Activated T-helper 2 cell treated with anti-CD3 and anti-CD28 coated beads, Interferon-gamma antibody, Interleukin-2, Interleukin-4, amounts not matched to agents 10 μg/mL and 5 μg/mL and 100 μg/mL, durations not matched to agents 14 hours and 24 hours and 36 hours (primary cell): ENCODE measurements at places on chromosomes 12 and 14. TPM values are rescaled to one million over a fixed set of nuclear protein-coding genes. Genes with fewer than 3 reads are reported as not detected.

GRCh38 chr12:1805441-1806081 is 14.8 kb upstream of the LRTM2 start:
- no peak for DNase-seq

GRCh38 chr14:104805326-104805678 is 4.4 kb downstream of the ZBTB42 start:
- DNase-seq = no peak

GRCh38 chr12:12705838-12706520 is 10.0 kb upstream of the GPR19 start:
- no peak for DNase-seq

The SLC5A8 gene
- total RNA-seq = not detected in 2 replicates

The LALBA gene
- total RNA-seq = not detected in 2 replicates

GRCh38 chr14:95759941-95760340 is 46.0 kb upstream of the TCL1A start:
- DNase-seq = no peak

GRCh38 chr14:78399316-78399889 is 229.2 kb downstream of the NRXN3 start:
- DNase-seq = no peak

The EGLN3 gene
- total RNA-seq = 16.0 and 17.0 TPM in 2 replicates

The RHEBL1 gene
- total RNA-seq = 14.2 and 16.0 TPM in 2 replicates

- DNase-seq = no peak
These were observed 1224.9 kb upstream of the TMEM132C start for GRCh38 chr12:127041985-127042625.

DNA sequence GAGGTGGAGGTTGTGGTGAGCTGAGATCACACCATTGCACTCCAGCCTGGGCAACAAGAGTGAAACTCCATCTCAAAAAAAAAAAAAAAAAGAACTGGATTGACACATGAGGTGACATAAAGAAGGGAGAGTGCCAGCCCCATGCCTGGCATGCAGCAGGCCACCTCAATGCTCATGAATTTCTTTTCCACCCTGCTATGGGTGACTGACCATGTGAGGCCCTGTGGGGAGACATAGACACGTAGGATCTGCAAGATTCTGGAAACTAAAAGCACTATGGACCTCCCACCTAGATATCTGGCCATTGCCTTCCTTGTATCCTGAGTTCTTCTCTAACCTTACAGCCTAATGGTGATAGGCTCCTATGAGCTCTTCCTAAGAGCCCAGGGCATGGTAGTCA is 5.6 kb upstream of the ACTN1 start:
- DNase-seq = no peak

The GPR132 gene
- 27.1 and 29.8 TPM in 2 replicates for total RNA-seq

- no peak for DNase-seq
These were observed 9.4 kb upstream of the OASL start for GRCh38 chr12:121048442-121048841.

DNA sequence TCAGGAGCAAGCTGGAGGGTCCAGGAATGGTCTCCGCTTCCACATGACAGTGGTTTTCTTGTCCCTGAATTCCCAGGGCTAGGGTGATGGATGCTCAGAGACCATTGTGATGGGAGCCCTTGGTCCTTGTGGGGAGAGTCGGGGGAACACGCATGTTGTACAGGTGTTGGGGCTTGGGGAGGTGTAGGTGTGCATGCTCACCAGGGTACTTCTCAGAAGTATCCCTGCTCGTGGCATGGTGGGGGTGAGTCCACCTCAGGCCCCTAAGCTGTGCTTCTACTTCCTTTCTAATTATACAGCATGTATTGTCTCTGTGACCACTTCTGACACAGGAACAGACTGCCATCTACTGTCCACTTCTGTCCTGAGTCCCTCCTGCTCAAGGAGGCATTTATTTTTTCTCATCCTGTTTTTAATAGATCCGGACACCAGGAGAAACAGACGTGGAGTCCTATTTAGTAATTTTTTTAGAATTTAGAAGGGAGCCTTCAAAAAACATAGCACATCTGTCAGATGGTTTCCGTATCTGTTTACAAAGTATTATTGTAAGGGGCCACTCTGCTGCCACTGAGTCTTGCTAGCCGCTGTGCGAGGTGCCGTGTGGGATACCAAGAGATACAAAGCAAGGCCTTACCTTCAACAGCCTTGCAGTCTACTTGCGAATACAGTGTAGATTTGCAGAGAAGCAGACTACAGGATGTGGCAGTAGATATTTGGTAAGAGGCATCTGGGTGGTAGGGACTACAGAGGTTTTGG is 10.5 kb downstream of the NTF3 start:
- no peak for DNase-seq

GRCh38 chr12:93750056-93750455 is 72.9 kb downstream of the CRADD start:
- no peak for DNase-seq

The CEBPE gene
- not detected in 2 replicates for total RNA-seq

DNA sequence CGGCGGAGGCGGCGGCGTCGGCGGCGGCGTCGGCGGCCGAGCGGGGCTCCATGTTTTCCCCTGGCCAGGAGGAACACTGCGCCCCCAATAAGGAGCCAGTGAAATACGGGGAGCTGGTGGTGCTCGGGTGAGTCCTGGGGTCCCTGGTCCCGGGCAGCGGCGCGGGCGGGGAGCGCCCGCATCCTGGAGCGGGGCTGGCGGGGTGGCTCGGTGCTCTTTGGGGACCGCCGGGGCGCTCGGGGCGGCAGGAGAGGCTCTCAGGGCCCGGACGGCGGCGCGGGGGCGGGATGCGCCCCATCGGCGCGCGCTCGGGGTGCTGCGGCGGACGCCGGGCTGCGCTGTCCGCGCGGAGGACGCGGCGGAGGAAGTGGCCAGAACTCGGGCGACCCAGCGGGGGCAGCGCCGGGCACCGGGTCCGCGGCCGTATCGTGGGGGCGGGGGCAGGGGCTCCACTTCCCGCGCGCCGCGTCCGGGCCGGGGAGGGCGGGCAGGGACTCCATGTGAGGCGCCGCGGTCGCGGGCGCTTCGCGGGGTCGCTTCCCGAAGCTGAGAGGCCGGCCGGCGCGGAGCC is 485 bp downstream of the PELI2 start:
- DNase-seq = peak; percentile 14

DNA sequence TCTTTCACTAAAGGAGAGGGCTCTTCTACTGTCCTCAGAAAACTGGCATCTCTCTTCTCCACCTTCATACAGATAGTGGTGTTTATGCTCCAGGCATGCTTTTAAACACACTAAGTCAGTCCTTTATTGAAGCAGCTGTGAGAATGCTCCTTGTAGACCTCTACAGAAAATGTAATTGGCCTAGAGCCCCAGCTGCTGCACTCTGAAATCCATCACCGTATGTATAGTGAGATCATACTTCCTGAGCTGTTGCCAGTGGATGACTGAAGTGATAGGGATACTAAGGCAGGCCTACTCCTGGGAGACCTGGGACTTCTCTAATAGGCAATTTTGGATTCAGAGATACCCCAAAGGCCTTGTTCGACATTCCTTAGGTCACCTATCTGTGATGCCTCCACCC is 535.4 kb downstream of the RPS29 start:
- no peak for DNase-seq

DNA sequence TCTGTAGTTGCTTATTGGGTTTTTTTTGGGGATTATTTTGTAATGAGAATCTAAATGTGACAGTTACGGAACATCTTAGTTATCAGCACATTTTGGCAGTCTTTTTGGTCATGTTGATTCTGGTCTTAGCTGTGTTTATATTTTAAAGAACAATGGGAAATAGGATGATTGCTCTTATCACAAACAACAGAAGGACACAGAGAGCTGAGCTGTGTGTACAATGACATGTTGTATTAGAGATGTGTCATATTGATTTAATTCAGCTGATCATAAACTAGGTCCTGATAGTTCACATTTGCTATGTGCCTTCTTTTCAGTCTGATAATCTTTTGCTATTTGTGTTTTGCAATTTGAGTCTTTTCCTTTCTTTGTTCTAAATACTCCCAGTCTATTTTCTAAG is 781.7 kb downstream of the TRHDE start:
- DNase-seq = no peak

GRCh38 chr12:5176036-5176435 is 132.4 kb downstream of the KCNA5 start:
- no peak for DNase-seq

GRCh38 chr12:5650829-5651461 is 219.0 kb downstream of the NTF3 start:
- no peak for DNase-seq

The ISM2 gene
- total RNA-seq = 0.11 TPM in 1 of 2 replicates, not detected in the other

GRCh38 chr14:50069325-50069724 is 47.0 kb downstream of the VCPKMT start:
- no peak for DNase-seq

DNA sequence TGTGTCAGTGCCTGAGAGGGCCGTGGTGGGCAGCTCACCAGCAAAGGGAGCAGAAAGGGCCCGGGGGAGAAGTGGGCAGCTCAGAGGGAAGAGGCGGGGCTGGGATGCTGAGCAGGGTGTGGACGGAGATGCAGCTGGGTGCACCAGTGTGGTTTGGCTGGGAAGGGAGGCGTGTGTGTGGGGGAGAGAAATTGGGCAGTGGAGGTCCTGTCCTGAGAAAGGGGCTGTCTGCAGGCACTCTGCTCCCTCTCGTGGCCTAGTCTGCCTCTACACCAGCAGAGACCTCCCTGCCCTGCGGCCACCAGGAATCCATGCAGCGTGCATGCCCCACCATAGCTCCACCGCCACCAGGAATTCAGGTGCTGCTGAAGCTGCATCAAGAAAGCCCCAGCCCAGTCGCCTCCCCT is 6.4 kb downstream of the TMEM121 start:
- DNase-seq = no peak

The HOXC6 gene
- not detected in 2 replicates for total RNA-seq

DNA sequence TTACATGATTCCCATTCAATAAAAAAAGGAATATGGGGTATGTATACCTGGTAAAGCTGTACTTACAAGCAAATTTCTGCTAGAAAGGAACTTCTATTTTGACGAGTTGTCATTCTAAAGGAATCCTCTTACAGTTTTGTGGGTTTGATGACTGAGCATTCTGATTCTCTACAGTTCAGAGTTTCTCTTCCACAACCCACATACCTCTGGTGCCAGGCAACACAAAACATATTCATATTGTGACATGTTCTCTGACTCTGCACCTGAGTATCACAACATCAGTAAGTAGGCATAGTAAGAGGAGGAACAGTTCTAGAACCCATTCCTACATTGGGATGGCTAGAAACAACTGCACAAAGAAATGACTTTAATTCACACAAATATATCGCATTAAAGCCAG is 636.6 kb downstream of the MED13L start:
- DNase-seq = no peak

The HAL gene
- total RNA-seq = 0.30 and 0.57 TPM in 2 replicates

The LRRC74A gene
- not detected in 2 replicates for total RNA-seq

The VWF gene
- total RNA-seq = not detected in 2 replicates

The TEX52 gene
- not detected in 2 replicates for total RNA-seq

DNA sequence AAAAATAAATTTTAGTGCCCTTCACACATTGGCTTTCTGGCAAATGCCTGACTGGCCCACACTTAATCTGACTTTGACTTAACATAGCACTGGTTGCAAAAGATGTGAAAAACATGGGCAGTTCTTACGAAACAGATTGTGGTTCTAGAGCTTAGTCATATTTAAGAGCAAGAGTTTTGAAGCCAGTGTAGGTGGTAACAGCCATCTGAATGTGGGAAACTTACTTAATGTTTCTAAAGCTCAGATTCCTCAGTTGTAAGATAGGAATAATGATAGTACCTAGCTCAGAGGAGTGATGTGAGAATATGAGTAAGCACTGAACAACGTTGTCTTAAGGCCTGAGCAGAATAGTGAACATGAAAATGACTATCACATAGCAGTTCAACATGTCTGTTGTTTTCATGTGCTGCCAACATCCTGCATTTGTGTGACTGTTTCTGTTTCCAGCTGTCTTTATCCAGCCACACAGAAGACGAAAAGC is 262.7 kb downstream of the SYT1 start:
- DNase-seq = no peak

The BCDIN3D gene
- total RNA-seq = 3.8 and 4.2 TPM in 2 replicates

GRCh38 chr12:123398550-123399254 is 14.8 kb downstream of the KMT5A start:
- DNase-seq = no peak

DNA sequence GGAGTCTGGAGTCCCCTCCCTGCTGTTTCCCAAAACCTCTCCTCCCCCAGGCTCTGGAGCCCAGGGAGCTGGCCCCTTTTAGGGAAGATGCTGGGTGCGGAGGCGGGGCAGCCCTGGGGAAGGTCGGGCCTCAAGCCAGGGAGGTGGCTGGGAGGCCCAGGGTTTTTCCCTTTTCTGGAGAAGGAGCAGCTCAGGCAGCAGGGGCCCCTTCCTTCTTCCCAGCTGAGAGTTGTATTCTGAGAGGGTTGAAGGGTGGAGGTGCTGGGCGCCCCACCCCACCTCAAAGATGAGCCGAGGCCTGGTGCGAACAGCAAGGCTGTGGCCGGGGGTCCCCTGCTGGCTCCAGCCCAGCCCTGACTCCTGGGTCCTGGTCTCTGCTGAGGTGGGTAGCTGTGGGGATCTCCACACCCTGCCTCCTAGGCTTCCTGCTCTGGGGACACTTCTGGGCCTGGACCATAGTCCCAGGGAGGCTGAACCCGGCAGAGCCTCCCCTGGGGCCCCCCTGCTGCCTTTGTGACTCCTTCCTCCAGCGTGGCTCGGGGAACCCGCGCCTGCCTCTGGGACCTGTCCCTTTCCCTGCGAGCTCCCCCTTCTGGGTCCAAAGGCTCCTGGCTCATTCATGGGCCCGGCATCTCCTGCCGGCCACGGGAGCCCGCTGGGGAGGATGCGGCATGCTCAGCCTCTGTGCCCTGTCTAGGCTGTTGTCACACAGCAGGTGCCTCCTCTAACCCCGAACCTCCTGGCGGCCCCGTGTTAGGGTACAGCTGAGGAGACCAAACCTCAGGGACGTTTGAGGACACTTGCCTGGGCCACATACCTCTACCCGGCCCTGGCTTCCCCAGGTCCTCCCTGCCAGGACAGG is 4.4 kb downstream of the TRMT61A start:
- DNase-seq = no peak

GRCh38 chr14:67473290-67474082 is 15.0 kb downstream of the TMEM229B start:
- DNase-seq = no peak

GRCh38 chr14:85538636-85539035 is 8.7 kb downstream of the FLRT2 start:
- no peak for DNase-seq

- DNase-seq = no peak
These were observed 2.6 kb downstream of the BMP4 start for GRCh38 chr14:53953828-53954550.

The EML5 gene
- 0.39 and 0.55 TPM in 2 replicates for total RNA-seq

DNA sequence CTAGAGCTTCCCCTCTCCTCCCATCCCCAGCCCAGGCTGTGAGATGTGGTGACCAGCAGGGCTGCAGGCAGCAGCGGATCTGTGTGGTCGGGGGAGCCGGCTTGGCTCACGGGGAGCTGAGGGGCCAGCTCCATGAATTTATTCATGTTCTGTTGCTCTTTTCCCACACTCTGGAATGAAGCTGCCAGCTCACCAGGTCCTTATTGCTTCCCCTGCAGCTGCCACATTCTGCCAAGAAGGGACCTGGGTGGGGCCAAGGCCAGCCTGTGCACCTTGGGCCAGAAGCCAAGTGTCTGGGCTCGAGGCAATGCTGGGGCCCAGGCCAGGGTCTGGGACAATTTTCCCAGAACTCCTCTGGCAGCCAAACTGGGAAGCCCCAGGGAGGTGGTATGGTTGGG is 2.5 kb upstream of the C1QL4 start:
- no peak for DNase-seq
